ENCODE measurements at places on chromosomes 7 and 10. TPM values are rescaled to one million over a fixed set of nuclear protein-coding genes. Genes with fewer than 3 reads are reported as not detected.

DNA sequence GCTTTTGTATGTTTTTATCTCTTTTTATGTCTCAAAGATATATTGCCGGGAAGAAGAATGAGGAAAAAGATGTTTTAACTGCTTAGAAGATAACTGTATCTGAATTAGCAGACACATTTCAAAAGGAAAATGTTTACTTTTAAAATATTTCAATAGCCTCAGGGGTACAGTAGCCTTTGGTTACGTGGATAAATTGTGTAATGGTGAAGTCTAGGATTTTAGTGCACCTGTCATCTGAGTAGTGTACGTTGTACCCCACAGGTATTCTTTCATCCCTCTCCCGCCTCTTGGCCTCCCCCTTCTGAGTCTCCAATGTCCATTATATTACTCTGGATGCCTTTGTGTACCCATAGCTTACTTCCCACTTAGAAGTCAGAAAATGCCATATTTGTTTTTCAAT, 222.1 kb downstream of the FANK1 start:
- DNase-seq = no peak

- DNase-seq = no peak
Measured at GRCh38 chr7:1981201-1981877, 251.4 kb downstream of the MAD1L1 start.

- no peak for DNase-seq
Measured at GRCh38 chr7:14144538-14144937, 155.1 kb upstream of the ETV1 start.

DNA sequence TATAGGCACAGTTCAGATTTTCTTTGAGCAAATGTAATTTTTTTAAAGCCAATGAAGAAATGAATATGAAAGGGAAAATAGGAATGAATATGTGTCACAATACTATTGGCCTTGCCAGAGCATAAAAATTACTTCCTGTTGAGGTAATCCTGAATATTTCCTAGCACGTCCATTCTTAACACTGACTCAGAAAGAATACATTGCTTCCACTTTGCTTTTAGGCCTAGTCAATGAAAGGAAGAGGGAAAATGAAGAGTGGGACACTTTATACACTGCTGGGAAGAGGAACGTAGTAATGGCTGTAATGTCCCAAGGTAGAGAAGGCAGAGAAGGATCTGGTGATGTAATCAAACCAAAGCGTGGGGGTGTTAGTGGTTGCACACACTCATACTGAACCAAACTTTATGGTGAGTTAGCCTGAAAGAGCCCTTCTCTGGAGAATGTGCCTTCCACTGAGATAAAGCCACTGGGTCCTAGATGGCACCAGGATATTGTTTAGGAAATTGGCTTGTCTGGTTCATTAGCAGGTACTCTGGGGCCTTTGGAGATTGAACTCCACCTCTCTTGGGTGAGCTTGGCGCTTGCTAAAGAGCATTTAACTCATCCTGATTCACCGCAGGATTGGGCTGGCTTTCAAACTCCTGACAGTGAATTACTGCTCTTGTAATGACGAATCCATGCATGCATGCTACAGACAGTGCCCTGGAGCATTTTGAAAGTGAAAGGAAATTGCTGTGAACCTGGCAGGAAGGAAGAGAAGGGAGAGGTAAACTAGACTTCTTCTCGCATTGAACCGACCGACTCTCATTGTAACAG, 254.9 kb downstream of the KIAA1217 start:
- no peak for DNase-seq

DNA sequence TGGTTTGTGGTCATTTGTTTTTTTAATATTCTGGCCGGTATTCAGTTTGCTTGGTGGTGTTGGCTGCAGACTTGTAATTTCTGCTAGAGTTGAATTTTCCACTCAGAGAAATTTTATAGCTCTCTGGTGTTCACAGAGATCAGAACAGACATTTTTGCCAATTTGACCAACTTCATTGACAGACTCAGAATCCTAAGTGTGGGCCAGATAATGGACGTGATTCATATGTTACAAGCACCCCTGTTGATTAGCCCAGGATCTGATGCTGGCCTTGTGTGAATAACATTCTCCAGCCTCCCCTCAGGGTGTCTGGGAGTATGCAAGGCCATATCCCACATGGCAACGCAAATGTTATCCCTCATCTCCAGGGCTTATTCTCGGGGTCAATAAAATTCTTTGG, 283.8 kb downstream of the C7orf25 start:
- no peak for DNase-seq

DNA sequence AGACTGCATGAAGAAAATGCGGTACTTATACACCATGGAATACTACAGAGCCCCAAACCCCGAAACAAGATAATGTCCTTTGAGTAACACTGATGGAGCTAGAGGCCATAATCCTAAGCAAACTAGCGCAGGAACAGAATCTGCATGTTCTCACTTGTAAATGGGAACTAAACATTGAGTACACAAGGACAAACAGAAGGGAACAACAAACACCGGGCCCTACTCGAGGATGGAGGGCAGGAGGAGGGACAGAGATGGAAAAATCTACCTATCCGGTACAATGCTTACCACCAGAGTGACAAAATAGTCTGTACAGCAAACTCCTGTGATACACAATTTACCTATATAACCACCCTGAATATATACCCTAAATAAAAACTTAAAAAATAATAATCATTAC, 507.9 kb downstream of the IPMK start:
- DNase-seq = no peak

SLC29A4 gene
- 15.7 TPM for total RNA-seq

Data from H7 (cell line).